ENCODE measurements at places on chromosomes 5 and 9. TPM values are rescaled to one million over a fixed set of nuclear protein-coding genes. Genes with fewer than 3 reads are reported as not detected.

STPG3 gene
- total RNA-seq = not detected

FABP6 gene
- total RNA-seq = not detected

IFNA8 gene
- not detected for total RNA-seq

DNA sequence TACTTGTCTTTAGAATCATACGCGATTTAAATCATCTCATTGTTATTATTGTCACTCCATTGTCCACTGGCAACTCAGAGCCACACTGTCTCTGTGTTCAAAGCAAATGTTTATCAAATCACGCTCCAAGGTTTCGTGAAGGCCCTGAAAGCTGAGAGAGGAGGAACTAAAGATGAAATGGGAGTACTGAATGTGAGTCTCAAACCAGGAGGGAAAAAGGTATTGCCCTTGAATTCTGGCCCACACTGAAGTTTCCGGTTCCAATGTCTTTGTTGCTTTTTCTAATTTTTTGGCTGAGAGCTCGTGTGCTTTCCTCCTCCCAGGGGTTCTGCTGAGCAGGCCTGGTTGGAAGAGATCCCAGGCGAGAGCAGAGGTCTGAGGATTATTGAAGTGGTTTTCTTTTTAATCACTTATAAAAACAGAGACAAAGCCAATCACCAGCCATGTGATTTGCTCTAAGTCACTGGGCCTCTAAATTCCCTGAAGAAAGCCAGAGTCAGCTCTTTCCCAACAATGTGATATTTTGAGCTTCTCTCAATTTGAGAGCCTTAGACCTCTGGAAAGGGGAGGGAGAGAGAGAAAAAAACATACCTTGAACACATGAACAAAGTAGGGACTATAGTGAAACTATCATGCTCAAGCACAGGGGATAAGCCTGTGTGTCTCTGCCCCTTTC lies 420.8 kb upstream of the GRAMD2B start:
- DNase-seq = no peak

DNA sequence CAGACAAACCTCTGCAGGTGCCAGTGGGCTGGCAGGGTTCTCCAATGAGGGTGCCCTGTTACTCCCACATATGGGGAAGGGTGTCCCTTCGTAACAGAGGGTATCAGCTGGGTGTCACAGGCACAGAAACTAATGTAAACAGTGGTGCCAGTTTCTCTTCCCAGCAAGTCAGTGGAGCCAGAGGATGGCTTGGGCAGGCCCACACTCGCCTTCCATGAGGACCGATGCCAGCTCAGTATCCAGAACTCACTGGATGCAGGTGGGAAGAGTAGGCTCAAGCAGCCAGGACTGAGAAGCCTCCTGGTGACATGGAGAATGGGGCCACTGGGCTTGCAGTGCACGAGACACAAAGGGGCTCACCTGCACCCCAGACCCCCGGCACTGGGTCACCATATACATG lies 30.4 kb downstream of the FSTL4 start:
- no peak for DNase-seq

- DNase-seq = no peak
Measured at GRCh38 chr9:124209279-124209678, 48.5 kb upstream of the NEK6 start.

Measured in pancreas (tissue), 10 donors.